ENCODE measurements at places on chromosomes 3 and 15.

DNA sequence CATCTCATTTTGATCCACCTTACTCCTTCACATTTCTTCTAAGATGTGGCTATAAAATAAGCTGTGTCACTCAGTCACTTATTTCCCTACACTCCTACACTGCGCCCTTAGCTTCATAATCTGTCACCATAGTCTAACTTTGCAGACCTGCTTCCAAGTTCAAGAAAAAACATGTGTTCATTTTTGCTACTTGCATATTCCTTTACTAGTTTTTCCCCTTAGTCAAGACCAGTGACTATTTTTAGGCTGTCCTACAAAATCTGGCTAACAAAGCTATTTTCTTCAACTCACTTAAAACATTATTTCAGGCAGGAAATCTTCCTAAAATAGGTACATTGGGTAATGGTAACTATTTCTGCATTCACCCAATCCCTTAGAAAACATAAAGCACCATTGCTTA lies 272.5 kb downstream of the TBC1D5 start:
- H3K4me1 ChIP-seq = no peaks in the 10 kb centered on the region
- no peak overlapping the region for H3K4me3 ChIP-seq
- no peaks in the 10 kb centered on the region for H3K27me3 ChIP-seq
- no peak for DNase-seq
- no peaks in the 10 kb centered on the region for H3K36me3 ChIP-seq

DNA sequence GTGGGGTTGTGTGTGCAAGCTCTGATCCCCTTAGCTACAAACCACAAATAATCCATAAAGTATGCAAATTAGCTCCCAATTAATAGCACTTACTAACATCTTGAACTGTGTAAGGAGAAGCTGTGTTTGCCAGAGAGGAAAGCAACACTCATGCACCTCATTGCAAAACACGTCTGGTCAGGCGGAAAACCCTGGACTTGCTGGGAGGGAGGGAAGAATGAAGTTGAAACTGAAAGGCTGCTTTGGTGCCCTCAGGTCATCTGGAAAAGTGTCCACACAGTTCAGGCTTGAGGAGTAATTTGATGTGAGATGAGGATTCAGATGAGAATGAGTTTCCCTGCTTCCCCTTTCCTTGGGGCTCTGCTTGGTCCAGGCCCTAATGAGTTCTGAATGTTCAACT lies 185.5 kb upstream of the ANKRD28 start:
- no peaks in the 10 kb centered on the region for H3K36me3 ChIP-seq
- no peak overlapping the region for H3K27ac ChIP-seq
- peaks cover 10% of the 10 kb centered on the region for H3K4me1 ChIP-seq
- H3K27me3 ChIP-seq = no peaks in the 10 kb centered on the region
- DNase-seq = no peak

GRCh38 chr3:16999871-17000270 lies 115.1 kb downstream of the PLCL2 start:
- no peak for DNase-seq
- H3K27ac ChIP-seq = no peak overlapping the region
- no peaks in the 10 kb centered on the region for H3K4me1 ChIP-seq
- H3K4me3 ChIP-seq = no peak overlapping the region
- no peaks in the 10 kb centered on the region for H3K36me3 ChIP-seq
- no peaks in the 10 kb centered on the region for H3K27me3 ChIP-seq

GRCh38 chr3:69013253-69014021 lies at the start of gene EOGT:
EOGT (minus strand) TSS chr3:69013684; CDS start chr3:69009846, 3,838 bp downstream.
- no peaks in the 10 kb centered on the region for H3K27me3 ChIP-seq
- H3K27ac ChIP-seq = peak within 1 kb of the TSS; percentile 86
- H3K4me1 ChIP-seq = peaks cover 4% of the 10 kb centered on the region

GRCh38 chr3:22098021-22098420 lies 347.0 kb upstream of the ZNF385D start:
- DNase-seq = no peak
- H3K36me3 ChIP-seq = no peaks in the 10 kb centered on the region

GRCh38 chr15:68367992-68368391 lies 64.0 kb downstream of the ITGA11 start:
- H3K4me3 ChIP-seq = no peak overlapping the region
- no peaks in the 10 kb centered on the region for H3K36me3 ChIP-seq
- no peaks in the 10 kb centered on the region for H3K27me3 ChIP-seq
- H3K27ac ChIP-seq = no peak overlapping the region
- no peaks in the 10 kb centered on the region for H3K4me1 ChIP-seq

- no peak overlapping the region for H3K27ac ChIP-seq
- no peaks in the 10 kb centered on the region for H3K4me1 ChIP-seq
- no peak overlapping the region for H3K4me3 ChIP-seq
- H3K27me3 ChIP-seq = no peaks in the 10 kb centered on the region
These were observed 90.8 kb downstream of the ANP32A start for GRCh38 chr15:68729789-68730411.

- no peak overlapping the region for H3K27ac ChIP-seq
- H3K36me3 ChIP-seq = no peaks in the 10 kb centered on the region
- no peaks in the 10 kb centered on the region for H3K4me1 ChIP-seq
- H3K27me3 ChIP-seq = no peaks in the 10 kb centered on the region
- no peak overlapping the region for H3K4me3 ChIP-seq
These were observed 124.8 kb downstream of the ATP10A start for GRCh38 chr15:25738171-25738965.

DNA sequence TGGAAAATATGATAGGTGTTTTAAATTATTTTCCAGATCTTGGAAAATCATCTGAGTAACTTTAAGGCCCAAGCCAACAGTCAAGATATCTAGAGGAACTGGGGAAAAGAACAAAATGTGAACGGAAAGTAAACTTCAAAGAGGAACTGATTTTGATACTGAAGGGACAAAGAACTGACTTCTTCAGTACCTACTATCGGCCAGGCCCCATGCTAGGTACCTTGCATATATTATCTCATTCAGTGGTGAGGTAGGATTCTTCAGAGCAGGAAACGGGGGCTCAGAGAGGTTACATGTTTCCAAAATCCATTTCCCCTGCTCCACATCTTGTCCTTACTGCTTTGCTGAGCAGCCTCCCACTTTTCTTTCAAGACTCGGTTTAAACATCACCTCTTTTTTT lies 9.8 kb upstream of the ZNF710 start:
- H3K4me1 ChIP-seq = 0 out of 2 replicates have a peak, but pooled peaks cover under 1% of the 10 kb centered on the region
- H3K27ac ChIP-seq = no peak overlapping the region

DNA sequence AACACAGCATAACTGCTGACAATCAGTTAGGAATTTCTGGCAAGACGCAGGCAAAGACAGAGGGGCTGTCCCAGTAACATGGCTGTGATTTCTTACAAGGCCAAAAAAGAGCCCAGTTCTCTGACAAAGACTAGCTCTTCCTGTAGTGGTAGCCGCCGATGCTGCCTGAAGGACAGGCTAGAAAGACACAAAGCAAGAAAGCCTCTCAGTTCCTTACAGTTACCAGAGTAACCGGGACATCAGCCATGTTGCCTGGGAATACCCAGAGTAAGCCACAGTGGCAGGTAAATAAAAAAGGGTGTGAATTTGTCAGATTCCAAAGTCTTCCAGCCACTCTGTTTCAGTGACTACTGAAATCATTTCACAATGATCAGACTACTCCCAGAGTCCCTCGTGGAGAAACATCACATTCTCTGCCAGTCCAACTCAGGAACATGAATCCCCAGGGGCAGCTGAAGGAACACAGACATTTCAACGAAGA lies 493.6 kb upstream of the ADAMTS9 start:
- no peak overlapping the region for H3K4me3 ChIP-seq
- no peaks in the 10 kb centered on the region for H3K4me1 ChIP-seq
- no peak overlapping the region for H3K27ac ChIP-seq

DNA sequence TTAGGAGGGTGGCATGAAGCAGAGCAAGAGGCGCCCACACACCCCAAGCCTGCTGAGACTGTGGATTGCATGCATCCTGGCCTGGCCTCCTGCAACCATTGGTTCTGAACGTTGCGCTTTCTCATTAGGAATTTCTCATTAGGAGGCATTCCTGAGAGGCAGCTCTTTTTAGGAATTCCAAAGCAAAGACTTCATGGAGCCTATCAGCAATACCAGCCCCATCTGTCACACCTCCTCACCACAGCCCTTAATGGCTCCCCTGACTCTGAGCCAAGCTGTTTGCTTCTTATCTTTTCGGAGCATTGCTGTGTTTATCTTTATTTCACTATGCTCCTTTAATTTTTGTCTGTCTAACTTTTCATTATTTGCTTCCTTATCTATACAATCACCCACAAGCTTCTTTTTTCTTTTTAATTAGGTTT lies 226.9 kb downstream of the CACNA2D3 start:
- no peak for DNase-seq
- H3K27ac ChIP-seq = no peak overlapping the region
- H3K4me3 ChIP-seq = no peak overlapping the region
- H3K27me3 ChIP-seq = no peaks in the 10 kb centered on the region

GRCh38 chr15:68687136-68687735 lies 108.4 kb downstream of the CORO2B start:
- H3K27ac ChIP-seq = no peak overlapping the region
- H3K4me3 ChIP-seq = no peak overlapping the region
- no peaks in the 10 kb centered on the region for H3K36me3 ChIP-seq
- H3K27me3 ChIP-seq = no peaks in the 10 kb centered on the region

- no peak overlapping the region for H3K27ac ChIP-seq
- no peak for DNase-seq
- no peaks in the 10 kb centered on the region for H3K36me3 ChIP-seq
- no peaks in the 10 kb centered on the region for H3K27me3 ChIP-seq
- no peaks in the 10 kb centered on the region for H3K4me1 ChIP-seq
- H3K4me3 ChIP-seq = no peak overlapping the region
These were observed 78.9 kb downstream of the ESYT3 start for GRCh38 chr3:138513090-138513843.

- no peak overlapping the region for H3K4me3 ChIP-seq
- no peaks in the 10 kb centered on the region for H3K4me1 ChIP-seq
- H3K36me3 ChIP-seq = no peaks in the 10 kb centered on the region
- no peaks in the 10 kb centered on the region for H3K27me3 ChIP-seq
- no peak for DNase-seq
- H3K27ac ChIP-seq = no peak overlapping the region
These were observed 877.1 kb downstream of the PDCD6IP start for GRCh38 chr3:34675383-34676120.

DNA sequence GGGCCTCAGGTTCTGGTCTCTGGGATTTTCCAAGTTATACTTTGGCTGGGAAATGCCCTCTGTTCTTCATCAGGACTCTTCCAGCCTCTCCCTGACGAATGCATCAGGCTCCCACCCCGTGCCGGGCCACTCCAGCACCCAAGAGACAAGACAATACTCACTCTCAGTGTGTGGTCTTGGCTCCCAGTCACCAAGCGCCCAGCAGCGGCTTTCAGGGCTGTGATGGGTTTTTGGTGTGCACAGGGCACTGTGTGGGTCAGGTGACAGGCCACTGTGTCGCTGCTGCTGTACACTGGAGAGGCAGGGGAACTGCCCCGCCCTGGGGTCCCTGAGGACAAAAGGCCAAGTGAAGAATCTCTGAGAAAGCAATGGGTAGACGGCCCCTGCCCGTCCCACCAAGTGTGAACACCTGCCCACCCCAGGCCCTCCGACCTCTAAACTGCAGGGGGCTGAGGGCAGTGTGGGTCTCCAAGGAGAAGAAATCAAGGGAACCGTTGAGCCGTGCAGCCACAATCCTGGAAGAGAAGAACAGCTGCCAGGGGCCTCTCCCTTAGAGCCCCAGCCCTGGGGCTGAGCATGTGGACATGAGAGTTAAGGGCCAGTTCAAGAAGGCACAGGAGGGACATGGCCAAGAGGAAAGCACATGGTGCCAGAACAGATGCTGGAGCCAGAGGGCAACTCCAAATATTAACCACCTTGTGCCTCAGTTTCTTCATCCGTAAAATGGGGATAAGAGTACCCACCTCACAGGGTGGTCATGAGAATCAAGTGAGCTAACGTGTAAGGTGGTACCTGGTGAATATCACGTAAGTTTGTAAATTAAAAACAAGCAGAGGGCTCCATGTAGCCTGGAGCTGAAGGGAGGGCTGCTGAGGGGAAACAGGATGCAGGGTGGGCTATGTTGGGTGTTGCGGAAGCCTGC lies 34.1 kb downstream of the PTPN23 start:
- H3K4me1 ChIP-seq = no peaks in the 10 kb centered on the region
- no peak for DNase-seq
- no peaks in the 10 kb centered on the region for H3K36me3 ChIP-seq
- no peaks in the 10 kb centered on the region for H3K27me3 ChIP-seq
- H3K4me3 ChIP-seq = no peak overlapping the region

DNA sequence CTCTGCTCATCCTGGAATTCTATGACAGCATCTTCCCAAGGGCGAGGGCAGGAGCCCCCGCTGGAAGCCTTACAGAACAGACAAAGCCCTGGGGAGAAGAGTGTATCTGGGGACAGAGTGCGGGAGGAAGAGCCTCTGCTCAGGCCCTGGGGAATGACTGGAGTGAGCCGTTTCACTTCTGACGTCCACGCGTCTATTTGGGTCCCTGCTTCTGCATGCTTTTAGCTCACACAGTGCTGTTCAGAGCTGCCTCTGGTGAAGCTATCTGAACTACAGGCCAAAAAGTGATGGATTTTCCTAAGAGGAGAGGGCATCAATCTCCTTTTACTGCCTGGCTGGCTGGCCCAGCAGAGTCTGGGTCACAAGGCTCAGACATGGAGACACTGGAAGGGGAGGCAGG lies 311.8 kb downstream of the NTRK3 start:
- no peak overlapping the region for H3K27ac ChIP-seq
- no peak overlapping the region for H3K4me3 ChIP-seq
- no peaks in the 10 kb centered on the region for H3K27me3 ChIP-seq
- H3K4me1 ChIP-seq = no peaks in the 10 kb centered on the region
